ENCODE measurements at places on chromosomes 2 and 18.

DNA sequence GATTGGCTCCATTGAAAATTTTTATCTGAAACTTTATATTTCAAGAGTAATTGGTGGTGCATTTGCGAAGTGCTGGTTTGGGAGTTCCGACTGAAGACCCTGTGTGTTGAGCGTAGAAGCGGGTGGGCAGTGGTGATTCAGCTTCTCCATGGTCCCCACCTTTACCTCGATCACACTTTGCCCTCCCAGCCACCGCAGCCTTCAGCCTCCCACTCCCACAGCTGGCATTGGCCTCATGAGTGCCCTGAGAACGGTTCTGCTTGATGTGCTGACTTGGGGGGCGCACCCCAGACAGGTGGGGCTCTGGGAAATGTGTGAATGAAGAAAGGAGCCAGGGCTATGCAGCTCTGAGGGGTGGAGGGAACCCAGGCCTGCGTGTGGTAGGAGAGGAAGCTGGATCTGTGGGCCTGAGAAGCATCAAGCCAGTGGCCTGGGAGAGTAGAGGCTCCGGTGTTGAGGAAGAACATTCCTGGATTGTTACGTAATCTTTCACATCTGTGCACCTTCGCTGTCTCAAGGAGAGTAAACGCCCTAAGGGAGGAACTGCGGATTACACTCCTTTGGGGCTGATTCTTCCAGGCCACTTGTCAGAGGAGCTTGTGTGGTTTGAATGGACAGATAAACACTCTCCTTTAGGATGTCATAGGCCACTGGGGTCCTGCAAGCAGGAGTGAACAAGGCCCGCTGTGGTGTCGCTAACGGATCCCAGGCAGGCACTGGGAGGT lies 83.8 kb downstream of the NPAS2 start:
- DNase-seq: no peak

DNA sequence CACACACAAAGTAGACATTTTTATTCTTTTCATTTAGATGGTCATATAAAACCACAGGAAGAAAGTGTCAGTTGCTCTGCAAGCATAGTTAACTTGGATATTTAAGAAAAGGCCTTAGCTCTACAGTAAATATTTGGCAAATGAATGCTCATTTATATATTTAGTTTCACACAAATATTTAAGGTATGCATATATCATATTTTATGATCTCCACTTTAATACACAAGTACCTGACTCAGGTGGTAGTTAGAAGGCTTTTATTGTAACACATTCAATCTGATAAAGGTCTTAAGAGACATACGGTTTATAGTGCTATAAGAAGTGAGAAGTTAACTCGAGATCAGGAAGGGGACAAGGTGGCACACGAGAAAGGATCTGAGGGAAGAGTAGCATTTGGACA lies 363.1 kb downstream of the NBAS start:
- no peak for DNase-seq

- no peak for DNase-seq
Measured at GRCh38 chr2:9543557-9543956, 12.1 kb downstream of the ADAM17 start.

DNA sequence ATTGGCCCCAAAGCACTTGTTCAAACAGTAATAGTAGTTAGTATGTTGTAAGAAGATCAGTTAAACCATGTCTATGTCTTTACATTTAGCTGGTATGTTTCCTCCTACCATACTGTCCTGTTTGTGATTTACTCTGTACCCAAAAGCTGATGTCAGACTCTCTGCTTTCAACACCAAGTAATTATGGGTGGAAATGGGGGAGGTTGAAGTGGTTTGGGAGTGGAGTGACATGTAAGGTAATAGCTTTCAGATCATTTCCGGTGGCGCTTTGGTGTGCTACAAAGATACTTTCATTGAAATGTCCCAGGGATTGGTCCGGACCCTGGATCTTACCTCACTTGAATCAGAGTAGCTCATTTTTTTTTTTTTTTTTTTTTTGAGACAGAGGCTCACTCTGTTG lies 39.7 kb upstream of the TGIF1 start:
- DNase-seq: no peak

DNA sequence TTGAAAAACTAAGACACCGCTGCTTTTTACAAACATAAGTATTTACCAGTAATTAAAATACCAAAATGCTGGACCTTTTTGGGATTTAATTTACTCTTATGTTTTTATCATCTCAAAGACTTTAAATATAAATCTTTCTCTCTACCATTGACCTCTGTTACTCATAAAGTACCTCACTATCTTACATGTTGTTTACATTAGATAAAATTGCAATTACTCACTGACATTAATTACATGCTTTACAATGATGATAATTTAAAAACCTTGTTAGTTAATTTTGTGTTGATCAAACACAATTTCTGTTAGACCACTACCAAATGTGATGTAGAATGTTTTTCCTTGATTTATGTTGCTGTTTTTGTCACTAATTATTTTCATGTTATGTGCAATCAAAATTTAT lies 139.5 kb downstream of the PTH2R start:
- no peak for DNase-seq

DNA sequence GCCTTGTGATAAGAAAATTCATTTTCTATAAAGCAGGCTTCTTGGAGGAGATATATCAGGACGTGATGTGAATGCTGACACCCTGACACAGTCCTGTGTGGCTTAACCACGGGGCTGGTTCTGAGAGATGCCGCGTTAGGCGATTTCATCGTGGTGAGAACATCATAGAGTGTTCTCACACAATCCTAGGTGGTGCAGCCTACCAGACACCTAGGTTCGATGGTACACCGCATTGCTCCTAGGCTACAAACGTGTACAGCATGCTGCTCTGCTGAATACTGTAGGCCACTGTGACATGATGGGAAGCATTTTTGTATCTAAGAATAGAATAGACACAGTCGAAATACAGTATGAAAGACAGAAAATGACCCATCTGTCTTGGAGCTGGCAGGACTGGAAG lies 82.5 kb downstream of the TNFRSF11A start:
- DNase-seq: no peak

DNA sequence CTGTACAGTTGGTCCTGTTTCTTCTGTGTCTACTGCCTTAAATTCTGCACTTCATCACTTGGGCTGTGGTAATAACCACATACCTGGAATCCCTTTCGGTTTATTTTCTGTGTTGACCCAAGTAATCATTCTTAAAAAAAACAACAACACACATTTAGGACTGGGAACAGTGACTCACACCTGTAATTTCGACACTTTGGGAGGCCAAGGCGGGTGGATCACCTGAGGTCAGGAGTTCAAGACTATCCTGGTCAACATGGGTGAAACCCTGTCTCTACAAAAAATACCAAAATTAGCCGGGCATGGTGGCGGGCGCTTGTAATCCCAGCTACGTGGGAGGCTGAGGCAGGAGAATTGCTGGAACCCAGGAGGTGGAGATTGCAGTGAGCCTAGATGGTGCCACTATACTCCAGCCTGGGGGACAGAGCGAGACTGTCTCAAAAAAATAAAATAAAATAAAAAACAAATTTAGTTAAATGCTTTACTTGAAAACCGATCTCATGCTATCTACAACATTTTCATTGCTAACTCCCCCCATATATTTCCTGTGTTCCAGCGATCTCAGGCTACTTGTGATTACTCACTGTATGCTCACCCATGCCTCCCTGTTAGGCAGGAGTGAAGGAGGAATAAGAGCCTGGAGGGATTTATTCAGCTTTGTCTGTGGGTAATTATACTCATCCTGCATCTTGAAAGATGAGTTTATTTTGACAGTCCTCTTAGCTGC lies 18.2 kb downstream of the ACSL3 start:
- no peak for DNase-seq

GRCh38 chr2:84486441-84487115 lies 27.5 kb upstream of the SUCLG1 start:
- no peak for DNase-seq

DNA sequence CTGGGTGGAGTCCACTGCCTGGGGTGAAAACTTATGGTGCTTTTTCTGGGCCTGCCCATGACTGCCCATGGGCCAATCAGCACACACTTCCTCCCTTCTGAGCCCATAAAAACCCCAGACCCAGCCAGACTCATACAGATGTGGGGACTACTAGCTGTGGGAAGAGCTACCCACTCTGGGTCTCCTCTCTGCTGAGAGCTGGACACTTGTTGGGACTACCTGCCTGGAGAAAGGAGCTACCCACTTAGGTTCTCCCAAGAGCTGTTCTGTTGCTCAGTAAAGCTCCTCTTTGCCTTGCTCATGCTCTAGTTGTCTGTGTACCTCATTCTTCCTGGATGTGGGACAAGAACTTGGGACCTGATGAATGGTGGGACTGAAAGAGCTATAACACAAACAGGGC lies 119.6 kb upstream of the SLC38A11 start:
- DNase-seq: no peak

- DNase-seq: no peak
Measured at GRCh38 chr2:95071856-95072255, 46.3 kb downstream of the MAL start.

DNA sequence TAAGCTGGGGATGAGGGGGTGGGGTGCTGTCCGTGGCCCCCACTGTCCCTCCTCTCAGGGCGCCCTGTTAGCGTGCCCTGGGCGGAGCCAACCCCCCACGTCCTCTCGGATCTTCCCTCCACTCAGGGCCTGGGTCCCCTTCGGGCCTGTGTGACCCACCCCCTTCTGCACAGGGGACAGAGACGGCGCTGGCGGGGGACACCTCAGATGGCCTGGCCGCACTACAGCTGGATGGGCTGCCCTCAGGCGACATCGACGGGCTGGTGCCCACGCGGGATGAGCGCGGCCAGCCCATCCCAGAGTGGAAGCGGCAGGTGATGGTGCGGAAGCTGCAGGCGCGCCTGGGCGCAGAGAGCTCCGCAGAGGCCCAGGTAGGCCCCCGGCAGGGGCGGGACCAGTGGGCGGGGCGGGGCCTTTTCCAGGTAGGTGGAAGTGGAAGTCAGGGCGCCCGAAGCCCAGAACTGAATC lies 9.9 kb upstream of the KLHL30 start:
- no peak for DNase-seq

DNA sequence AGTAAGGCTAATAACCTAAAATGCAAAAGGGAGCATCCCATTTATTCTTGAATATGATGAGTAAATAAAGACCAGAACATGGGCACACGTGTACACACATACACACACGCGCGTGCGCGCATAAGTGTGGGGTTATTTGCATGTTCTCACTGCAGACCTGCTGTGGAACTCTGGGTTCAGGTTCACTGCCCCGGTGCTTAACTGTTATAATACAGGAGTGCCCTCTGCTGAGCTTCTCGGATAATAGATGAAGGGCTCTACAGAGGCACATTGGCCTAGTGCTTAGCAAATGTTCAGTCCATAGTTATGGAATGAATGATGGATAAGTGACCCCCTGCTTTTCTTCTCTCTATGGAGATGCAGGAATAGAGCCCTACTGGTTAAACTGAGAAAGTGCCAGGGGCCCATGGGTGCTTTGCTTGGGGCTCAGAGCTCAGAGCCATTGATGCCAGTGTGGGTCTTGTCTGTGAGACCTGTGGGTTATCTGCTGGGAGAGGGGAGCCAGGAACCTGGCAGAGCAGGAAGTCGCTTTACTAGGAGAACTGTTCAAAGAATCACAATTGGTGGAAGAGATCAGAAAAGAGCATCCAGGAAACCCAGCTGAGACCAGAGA lies 3.6 kb upstream of the ARL4C start:
- peak; percentile 24 for DNase-seq

GRCh38 chr2:9966491-9967022 lies 15.1 kb downstream of the GRHL1 start:
- no peak for DNase-seq

DNA sequence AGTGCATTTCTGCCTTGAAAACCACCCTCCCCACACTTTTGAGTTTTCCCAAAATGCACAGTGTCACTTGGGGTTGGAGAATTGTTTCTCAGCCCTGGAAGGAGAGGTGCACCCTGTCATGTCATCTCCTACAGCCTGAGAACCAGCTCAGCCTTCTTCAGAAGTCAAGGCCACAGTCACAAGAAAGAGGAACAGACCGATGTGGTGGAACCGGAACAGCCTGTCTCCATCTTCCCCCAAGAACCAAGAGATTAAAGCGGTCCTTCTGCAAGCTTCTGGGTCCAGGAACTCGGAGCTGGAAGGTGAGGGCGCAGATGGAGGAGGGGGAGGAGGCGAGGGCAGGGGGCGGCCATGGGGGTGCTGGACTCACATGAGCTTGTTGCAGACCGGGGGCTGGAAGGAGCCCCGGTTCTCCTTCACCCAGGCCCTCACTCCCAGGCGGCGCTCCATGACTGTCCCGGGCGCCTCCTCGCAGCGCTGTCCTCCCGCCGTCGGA lies 248 bp downstream of the HAAO start:
- DNase-seq: no peak

- DNase-seq: no peak
Measured at GRCh38 chr2:178909507-178909906, 102.3 kb upstream of the TTN start.

DNA sequence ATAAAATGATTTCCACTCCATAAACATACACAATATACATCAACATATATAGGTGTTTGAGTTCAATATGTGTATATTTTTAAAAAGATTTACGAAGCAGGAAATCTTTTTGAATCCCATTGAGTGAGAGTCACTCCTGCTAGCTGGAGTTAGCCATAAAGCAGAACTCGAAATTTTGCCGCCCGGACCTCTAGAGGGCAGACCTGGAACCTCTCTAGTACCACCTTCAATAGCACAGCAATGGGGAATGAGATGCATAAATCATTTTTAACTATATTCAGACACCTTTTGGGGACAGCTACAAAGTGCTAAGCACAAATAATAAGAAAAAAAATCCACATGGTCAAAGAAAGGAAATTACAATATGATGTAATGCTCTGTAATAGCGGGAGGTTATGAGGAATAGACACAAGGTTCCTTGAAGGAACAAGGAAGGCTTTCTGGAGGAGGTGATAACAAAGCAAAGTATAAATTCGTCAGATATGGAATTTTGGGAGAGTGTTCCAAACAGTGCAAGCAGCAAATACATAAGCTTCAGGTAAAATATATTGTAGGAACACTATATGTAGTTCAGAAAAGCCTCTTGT lies 533.4 kb downstream of the ERBB4 start:
- DNase-seq: peak; percentile 47
